ENCODE measurements at places on chromosomes 3 and 15.

- no peak for DNase-seq
These were observed 759 bp downstream of the GALNT15 start for GRCh38 chr3:16174976-16175901.

- DNase-seq = no peak
These were observed 656.6 kb upstream of the ADAMTS9 start for GRCh38 chr3:65344444-65344843.

- DNase-seq = no peak
These were observed 45.4 kb downstream of the PDE8A start for GRCh38 chr15:85027033-85027380.

DNA sequence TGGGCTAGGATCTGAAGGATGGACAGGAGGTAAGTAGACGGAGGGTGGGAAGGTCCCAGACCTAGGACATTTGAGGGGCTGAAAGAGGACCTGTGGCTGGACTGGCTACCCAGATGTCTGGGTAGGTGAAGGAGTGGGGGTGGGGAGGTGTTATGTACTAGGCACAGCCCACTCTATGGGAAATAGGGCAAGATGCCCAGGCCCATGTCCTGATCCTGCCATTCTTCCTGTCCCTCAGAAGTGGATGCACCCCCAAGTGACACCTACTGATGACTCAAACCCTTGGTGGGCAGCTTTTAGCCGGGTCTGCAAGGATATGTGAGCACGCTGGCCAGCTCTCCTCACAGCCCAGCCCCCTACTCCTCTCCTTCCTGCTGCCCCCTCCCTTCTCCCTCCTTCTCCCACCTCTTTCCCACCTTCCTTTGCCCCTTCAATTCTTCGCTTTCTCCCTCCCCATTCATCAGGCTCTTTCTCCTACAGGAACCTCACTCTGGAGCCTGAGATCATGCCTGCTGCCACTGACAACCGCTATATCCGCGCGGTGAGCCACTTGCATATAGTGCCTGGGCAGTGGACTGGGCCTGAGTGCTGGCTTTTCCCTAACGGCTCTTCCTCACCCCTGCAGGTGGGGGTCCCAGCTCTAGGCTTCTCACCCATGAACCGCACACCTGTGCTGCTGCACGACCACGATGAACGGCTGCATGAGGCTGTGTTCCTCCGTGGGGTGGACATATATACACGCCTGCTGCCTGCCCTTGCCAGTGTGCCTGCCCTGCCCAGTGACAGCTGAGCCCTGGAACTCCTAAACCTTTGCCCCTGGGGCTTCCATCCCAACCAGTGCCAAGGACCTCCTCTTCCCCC lies 5.2 kb downstream of the ACY1 start:
- no peak for DNase-seq

DNA sequence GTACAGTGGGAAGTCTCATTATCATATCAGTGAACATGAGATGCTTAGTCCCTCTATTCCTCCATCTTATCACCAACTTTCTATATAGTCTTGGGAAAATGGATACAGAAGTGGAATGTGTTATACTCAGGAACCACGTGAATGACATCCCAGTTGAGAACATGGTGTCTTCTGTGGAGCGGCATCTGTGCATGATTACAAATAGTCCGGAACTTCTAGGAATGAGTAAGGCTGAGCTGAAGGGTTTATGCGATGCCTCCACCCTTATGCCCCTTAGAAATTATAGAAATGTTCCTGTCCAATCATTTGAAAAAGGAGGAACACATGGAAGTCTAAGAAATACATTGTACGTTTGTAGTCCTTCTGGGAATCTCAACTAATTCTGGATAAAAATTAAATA lies 64.8 kb upstream of the TMEM108 start:
- DNase-seq = no peak
